Esophagus muscularis mucosa (tissue), 4 donors: ENCODE measurements at places on chromosomes 2 and 18. TPM values are rescaled to one million over a fixed set of nuclear protein-coding genes. Genes with fewer than 3 reads are reported as not detected.

Gene SGPP2
- 0.42 TPM for total RNA-seq

Gene TUBA3E
- total RNA-seq, result not detected

Gene GPR55
- 0.42 TPM for total RNA-seq

Gene EIF2AK3
- total RNA-seq, result 11.4 TPM

Gene ZNF521
- 20.6 TPM for total RNA-seq
